Cardiac fibroblast (primary cell): ENCODE measurements at places on chromosomes 5 and 9.

DNA sequence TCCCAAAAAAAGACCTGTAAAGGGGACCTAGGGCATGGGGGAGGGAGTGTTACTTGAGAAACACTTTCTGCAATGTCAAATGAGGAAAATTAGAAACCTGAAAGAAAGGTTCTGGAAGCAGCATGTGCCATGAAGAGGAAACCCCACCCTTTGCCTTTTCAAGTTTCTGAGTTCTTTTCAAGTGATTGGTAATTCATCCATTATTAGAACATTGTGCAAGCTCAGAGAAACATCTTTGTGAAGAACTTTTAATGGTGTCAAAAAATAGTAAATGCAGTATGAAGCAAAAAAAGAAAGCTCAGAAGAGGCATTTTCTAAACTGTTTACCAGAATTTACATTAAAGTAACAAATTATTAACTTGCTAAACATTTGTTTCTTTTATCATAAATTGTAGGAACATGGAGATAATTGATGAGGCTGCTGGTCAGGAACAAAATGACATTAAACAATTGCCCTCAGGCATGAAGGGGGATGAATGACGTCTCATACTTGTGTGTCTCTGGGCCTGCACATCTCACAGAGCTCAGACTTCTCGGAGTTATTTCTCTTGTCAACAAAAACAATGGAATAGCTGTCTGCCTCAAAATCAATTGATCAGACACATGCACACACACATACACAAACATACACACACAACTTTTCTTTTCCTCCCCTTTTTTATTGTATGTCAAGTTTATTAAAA lies 1946.0 kb upstream of the CDH6 start:
- DNase-seq = no peak

- DNase-seq = peak; percentile 86
Measured at GRCh38 chr5:103511554-103511885, 51.1 kb downstream of the NUDT12 start.

DNA sequence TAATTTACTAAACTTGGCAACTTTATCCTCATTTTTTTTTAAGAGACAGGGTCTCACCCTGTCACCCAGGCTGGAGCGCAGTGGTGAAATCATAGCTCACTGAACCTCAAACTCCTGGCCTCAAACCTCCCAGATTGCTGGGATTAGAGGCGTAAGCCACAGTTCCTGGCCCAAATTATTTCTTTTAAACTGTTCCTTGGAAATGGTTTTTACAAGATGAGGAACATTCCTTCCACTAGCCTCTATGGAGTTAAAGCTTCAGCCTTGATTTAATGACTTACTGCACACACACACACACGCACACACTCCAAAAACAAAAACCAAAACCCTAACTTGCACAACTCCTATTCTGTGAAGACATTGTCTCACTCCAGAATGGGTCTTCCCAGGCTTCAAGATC lies 77.2 kb upstream of the TARS1 start:
- DNase-seq = no peak

DNA sequence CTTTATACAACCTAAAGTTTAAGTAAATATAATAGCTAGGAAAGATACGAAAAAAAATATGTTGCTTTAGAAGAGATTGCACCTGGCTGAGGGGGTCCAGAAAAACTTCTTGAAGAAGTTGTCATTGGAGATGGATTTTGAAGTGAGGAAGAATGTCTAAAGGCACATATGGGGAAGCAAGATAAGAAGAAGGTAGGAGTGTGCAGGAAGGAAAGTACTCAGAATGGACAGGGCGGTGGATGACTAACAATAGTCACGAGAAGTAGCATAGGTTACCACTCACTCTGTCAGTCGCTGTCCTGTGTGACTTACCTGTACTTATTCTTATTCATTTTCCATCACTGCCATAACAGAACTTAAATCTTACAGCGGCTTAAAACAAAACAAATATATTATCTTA lies 251.6 kb downstream of the GRIA1 start:
- no peak for DNase-seq

- DNase-seq = no peak
Measured at GRCh38 chr9:76516871-76517270, 57.9 kb downstream of the GCNT1 start.

- DNase-seq = no peak
Measured at GRCh38 chr5:100950985-100951384, 47.9 kb upstream of the ST8SIA4 start.

DNA sequence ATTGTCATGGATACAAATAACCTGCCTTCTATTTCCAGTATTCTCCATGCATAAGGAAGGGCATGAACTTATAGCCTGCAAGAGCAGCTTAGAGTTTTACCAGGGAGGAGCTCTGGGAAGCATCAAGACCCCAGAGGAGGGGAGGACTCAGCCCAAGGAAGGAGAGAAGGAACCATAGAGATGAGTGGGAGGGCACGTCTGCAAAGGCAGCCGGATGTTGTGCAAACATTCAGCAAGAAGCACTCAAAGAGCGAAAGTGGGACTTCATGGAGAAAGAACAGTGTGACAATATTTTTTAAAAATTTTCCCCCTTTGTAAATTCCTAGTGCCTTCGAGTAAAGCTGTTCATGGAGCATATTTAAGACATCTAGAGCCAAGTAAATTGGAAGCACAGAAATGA lies 270.1 kb upstream of the PTGER4 start:
- no peak for DNase-seq

DNA sequence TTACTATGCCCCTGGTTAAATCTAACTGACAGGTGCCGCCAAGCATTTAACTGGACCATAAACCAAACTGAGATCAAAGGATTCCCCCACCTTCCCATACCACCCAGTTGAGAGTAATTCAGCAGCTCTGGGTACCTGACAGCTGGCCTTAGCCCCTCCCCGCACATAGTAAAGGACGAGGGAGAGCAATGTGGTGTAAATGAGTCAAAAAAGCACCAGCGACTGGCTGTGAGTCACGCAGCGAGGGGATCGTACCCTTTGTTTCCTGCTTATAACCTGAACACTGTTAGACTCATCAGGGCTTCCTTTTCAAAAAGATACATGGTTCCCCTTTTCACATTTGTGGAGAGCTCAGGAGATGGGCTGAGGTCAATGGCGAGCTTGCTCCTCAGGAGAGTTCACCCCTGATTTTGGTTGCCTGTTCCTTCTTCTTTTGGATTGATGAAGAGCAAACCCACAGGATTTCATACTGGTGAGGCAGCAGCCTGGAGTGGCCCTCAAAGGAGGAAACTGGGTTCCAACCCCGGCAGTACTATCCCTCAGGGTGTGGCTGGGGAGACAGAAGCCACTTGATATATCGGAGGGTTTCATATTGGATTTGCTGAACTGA lies 71.5 kb downstream of the ANKRD33B start:
- DNase-seq = peak; percentile 59

- no peak for DNase-seq
Measured at GRCh38 chr9:136695955-136696354, 8.7 kb upstream of the AGPAT2 start.

GRCh38 chr5:106481374-106481773 lies 1189.4 kb downstream of the EFNA5 start:
- DNase-seq = no peak

GRCh38 chr5:116448450-116448849 lies 126.2 kb downstream of the SEMA6A start:
- no peak for DNase-seq

DNA sequence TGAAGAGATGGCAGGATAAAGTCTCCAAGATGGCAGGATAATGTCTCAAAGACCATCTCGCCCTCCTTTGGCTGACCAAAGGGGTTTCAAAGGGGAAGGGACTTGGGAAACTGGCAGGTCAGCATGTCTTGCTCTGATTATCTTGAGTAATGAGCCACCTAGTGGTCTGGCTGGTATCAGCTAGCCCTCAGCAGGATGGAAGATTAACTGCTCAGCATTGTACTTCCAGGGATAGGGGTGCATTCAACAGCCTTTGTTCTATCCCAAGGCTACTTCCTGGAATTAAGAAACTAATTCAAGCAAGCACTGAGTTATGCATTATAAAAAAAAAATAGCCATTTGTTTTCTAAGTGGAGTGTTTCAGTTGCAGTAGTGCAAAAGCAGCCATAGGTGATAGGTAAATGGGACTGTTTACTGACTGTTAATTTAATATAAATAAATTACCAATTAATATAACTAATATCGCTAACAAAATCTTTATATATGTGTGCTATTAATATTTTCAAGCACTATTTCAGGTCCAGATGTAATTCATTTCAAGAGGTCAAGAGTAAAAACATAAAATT lies 555.5 kb downstream of the CDH9 start:
- peak; percentile 26 for DNase-seq

- DNase-seq = no peak
Measured at GRCh38 chr5:61588216-61588615, 256.2 kb downstream of the ZSWIM6 start.

GRCh38 chr9:106704056-106704615 lies 158.8 kb upstream of the ZNF462 start:
- peak; percentile 53 for DNase-seq

GRCh38 chr5:153551537-153552079 lies 61.1 kb downstream of the GRIA1 start:
- peak; percentile 89 for DNase-seq

GRCh38 chr9:4098031-4098430 lies 201.8 kb downstream of the GLIS3 start:
- DNase-seq = peak; percentile 57

GRCh38 chr9:27198190-27198589 lies 89.2 kb downstream of the TEK start:
- DNase-seq = peak; percentile 39

GRCh38 chr5:16871746-16872339 lies 64.2 kb downstream of the MYO10 start:
- DNase-seq = peak; percentile 61

GRCh38 chr5:107698286-107698685 lies 27.5 kb upstream of the EFNA5 start:
- DNase-seq = no peak

DNA sequence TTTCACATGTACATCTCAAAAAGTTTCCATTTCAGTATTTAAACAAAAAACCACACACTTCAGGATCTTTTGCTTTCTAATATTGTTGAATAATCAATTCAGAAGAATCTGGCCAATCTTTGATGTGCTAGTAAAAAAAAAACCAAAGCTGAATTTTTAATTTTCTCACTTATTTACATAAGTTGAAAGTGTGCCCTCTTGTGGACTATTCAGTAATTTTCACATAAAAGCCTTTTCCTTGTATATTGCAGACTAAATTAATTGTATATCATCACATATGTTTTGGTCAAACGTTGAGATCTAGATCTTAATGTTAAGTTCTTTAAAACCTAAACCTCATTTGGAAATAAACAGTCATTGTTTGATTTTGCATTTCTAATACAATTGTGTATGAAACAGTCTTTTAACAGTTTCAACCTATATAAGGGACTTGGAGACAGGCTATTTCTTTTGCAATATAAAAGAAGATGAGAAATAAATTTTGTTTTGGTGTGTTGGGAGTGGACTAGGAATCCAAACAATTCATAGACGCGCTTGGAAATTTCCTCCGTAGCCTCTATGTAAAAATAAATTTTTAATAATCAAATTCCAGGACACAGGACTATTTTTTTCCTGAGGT lies 68.1 kb downstream of the NIPBL start:
- peak; percentile 88 for DNase-seq

GRCh38 chr9:136222906-136223285 lies 18.0 kb upstream of the LHX3 start:
- DNase-seq = no peak

- peak; percentile 49 for DNase-seq
Measured at GRCh38 chr5:34905564-34905963, 9.7 kb downstream of the RAD1 start.

DNA sequence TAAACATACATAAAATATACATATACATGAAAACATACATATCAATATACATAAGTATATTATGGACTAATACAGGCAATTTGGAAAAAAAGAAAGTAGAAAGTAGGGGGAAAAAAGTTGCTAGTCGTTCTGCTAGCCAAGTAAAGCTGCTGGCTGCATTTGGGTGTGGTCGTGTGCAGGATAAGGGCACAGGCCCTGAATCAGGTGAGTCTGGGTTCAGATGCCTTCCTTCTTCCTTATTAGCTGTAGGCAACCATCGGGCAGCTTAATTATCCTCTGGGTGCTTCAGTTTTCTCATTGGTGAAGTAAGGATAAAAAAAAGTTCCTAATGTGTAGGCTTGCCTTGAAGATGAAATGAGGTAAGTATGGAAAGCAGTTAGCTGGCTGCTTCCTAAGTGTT lies 59.2 kb upstream of the SPRY4 start:
- DNase-seq = no peak

DNA sequence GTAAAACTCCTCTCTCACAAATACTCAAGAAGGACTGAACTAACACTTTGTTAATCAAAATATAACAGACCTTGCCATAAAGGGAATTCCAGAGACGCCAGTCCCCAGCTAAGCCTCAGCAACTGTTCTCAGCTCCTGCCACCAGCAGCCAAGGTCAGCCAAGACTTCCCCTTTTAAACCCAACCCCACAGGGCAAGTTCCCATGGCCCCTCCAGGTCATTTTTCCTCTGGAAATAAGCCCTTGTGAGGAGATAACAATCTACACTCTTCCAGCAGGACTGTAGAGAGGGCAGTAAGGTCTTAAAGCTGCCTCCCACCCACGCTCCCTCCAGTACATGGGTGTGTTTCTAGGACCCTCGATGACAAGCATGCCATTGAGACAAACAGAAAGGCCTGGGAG lies 78.3 kb downstream of the DPYSL3 start:
- DNase-seq = no peak

DNA sequence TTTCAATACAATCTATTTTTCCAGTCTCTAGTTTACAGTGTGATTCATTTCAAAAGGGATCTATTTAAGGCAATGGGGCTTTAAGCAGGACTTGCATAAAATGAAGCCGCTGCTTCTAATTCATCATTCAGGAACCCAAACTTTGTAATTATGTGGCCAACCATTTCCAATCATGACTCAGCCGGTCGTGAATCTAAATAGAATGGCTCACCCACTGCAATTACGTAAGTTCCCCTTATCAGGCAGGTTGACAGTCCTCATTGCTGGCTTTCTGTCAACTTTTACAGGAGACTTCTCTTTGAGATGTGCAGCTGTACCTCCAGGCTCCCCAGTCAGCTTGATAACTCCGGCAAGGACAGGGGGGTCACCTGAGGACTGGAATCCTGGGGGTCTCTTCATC lies 152.8 kb upstream of the DAP start:
- DNase-seq = peak; percentile 3

DNA sequence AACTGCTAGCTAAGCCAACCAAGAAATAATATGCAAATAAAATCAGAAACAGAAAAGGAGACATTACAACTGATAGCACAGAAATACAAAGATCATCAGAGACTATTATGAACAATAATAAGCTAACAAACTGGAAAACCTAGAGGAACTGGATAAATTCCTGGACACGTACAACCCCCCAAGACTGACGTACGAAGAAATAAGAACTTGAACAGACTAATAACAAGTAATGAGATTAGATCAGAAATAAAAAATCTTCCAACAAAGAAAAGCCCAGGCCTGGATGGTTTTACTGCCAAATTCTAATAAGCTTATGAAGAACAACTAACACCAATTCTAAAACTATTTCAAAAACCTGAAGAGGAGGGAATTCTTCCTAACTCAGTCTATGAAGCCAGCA lies 67.9 kb downstream of the EPB41L4A start:
- no peak for DNase-seq
